ENCODE measurements at places on chromosomes 4 and X. TPM values are rescaled to one million over a fixed set of nuclear protein-coding genes. Genes with fewer than 3 reads are reported as not detected.
A peak's percentile ranks its signal among the peaks of the same experiment; 100 is the strongest.

- no peak for DNase-seq
Measured at GRCh38 chrX:72143609-72143907, 11.8 kb upstream of the RTL5 start.

DNA sequence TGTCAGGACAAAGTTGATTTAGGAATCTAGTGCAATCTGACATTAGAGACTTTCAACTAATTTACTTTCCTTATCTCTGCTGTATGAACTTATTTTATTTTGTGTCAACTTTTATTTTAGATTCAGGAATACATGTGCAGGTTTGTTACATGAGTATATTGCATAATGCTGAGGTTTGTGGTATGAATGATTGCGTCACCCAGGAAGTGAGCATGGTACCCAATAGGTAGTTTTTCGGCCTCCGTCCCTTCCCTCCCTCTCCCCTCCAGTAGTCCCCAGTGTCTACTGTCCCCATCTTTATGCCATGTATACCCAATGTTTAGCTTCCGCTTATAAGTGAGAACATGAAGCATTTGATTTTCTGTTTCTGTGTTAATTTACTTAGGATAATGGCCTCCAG lies 68.7 kb upstream of the TEX13D start:
- DNase-seq: no peak

GRCh38 chr4:148216866-148217814 lies 225.1 kb downstream of the NR3C2 start:
- no peak for DNase-seq

- DNase-seq: no peak
Measured at GRCh38 chrX:13212191-13212651, 107.6 kb downstream of the ATXN3L start.

GRCh38 chr4:69517674-69518073 lies 22.0 kb upstream of the UGT2B4 start:
- DNase-seq: no peak

DNA sequence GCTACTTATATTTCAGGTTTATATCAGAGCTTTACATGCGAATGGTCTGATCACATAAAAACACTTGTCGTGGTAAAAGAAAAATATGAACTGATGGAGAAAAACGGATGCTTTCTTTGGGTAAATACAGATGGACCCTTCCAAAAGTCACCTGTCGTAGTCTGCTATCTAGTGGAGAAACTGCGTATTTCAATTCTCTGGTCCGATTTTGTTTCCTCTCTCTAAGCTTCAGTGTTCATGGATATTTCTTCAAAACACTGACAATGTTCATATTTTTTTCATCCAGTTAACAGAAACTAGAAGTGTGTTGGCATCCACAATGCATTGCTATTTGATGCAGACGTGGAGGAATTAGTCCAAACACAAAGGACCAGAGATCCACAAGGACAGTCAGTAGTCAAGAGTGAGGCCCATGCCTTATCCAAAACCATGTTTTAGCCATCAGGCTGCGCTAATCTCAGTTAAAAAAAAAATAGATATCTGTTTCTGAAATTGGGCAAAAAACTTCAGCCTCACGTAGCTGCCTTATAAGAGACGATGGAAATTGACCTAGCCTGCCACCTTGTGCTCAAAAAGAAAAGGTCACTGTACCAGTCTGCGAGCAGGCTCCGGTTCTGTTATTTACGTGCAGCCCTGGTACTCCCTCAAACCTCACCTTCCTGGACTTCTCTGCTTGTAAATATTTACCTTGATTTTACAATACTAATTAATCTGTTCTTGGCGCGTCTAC lies 16.0 kb downstream of the MEPE start:
- peak; percentile 39 for DNase-seq

DNA sequence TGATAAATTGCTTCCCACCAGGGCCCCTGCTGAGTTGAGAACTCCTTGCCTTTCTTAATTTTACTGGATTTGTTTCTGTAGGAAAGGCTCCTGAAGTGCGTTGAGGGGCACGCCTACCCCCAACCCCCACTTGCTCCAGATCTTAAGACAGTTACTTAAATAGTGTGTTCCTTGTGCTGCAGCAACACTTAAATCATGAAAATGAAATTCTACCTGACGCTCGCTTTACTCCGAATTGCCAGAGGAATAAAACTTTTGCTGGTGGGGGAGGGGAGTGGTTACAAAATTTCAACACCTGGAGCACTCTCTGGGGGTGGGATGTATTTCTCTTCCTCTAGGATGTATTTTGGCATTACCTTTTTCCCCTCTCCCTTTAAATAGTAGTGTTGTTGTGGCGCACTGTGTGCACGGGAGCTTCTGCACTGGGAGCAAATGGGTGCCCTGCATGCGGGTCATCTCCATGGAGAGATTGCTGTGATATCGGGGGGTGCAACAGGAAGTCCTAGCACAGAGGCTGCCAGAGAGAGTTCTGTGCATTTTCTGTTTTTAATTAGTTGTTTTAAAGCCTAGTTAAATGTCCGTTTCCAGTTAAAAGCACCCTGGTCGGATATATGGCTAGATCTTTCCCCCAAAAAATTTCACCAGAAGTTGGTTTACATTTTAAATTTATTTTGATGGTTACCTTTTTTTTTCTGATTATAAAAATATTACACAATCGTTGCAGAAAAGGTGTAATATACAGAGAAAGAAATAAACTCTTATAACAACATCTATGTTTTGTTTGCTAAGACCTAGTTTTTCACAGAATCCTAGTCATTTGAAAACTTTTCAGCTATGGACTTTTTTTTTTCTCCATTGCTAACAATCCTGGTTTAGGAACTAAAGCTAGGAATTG lies 207.7 kb downstream of the SOWAHB start:
- DNase-seq: no peak

DNA sequence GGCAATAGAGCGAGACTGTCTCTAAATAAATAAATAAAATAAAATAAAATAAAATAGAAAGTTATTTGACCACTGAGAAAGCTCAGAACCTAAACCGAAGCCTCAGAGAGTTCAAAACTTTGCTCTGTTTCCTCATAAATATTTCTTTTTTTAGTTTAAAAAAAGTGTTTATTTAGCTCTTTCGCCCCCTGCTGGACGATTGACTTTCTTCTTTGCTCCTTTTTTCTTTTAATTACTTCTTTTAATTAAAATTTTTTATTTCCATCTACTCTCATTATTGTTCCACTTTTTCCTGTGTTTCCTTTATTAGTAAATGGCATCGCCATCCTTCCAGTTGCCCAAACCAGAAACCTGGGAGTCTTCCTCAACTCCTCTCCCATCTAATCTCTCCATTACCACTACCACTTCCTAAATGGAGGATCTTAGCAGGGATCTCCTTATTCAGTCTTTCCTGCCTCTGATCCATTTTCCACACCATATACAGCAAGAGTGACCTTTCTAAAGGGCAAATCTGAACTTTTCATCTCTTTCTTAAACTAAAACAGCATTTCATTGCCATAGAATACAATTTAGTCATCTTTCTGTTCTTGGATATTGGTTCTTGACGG lies 728 bp upstream of the IL13RA2 start:
- DNase-seq: no peak

- no peak for DNase-seq
Measured at GRCh38 chr4:37715889-37716402, 29.8 kb upstream of the RELL1 start.

GRCh38 chrX:123927845-123928244 lies 33.7 kb upstream of the STAG2 start:
- no peak for DNase-seq

GRCh38 chr4:186743261-186743660 lies 19.6 kb upstream of the FAT1 start:
- no peak for DNase-seq

- DNase-seq: no peak
Measured at GRCh38 chr4:140052050-140052449, 101.9 kb downstream of the MAML3 start.

GRCh38 chr4:102574317-102574716 lies 73.2 kb downstream of the NFKB1 start:
- no peak for DNase-seq

DNA sequence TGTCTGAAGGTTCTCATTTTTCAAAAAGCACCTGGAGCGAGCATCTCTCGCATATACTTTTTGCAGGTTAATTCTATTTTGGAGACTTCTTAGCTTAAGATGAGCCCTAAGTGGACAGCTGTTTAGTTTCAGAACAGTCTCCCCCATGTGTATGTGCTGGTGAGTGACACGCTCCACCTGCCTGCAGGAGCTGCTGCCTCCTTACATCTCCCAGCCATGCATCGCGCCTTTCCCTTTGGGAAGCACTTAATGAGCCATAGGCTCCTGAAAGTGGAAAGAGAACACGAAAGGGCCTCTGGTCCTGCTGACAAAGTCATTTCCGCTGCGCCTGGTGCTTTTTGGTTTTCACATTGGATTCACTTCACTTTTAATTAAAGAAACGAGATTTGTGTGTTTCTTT lies 56.1 kb downstream of the TRIML2 start:
- DNase-seq: no peak

DNA sequence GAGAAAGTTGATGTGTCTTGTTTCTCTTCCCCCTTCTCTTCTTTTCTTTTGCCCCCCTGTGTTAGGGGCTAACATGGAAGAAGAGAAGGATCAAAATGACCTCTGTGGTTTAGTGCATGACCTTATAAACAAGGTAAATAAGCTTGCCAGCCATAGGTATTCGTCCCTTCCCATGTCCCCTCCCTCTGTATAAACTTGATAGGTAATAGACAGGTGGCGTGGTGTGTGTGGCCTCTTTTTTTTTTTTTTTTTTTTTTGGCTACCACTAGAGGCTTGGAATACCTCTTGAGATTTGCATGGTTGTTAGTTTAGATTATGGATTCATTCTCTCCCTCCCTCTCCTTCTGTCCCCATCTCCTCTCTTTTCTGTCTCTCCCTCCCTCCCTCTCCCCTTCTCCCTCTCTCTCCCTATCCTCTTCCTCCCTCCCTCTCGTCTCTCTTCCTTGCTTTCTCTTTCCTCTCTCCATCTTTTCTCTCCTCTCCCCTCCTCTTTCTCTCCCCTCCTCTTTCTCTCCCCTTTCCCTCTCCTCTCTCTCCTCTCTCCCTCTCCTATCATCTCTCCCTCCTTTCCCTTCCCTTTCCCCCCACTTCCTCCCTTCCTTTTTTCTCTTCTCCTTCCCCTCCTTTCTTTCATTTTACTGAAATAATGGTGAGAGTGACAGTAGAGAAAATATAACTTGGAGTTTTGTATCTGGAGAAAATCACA lies 134.4 kb downstream of the AFF1 start:
- no peak for DNase-seq

- no peak for DNase-seq
Measured at GRCh38 chr4:150152766-150153165, 74.5 kb downstream of the DCLK2 start.

DNA sequence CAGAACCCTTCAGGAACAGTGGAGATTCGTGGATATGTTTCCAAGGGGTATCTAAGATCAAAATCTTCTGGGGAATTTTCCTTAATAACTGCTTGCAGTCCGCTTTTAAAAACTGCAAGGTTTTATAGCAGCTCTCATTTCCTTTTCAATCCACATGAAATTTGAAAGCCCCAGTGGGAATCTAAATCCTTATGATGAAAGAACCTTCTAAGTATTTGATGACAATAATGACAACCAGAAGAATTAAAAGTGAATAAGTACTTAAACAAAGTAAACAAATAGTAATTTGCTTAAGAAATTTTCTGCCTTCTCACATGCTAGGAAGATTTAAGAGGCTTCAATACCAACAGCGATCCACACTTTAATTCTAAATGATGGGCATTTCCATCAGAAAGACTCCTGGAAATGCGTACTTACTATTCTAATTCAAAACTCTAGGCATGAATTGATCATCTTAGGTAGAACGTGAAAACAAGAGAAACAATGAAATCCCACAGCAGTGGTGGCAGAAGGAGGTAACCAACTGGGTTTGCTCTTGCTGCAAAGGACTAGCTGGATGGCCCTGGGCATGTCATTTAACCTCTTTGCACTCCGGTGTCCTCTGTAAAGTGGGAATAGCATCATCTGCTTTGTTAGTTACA lies 37.6 kb upstream of the S100G start:
- no peak for DNase-seq

GRCh38 chr4:124462954-124463828 lies 249.3 kb downstream of the ANKRD50 start:
- DNase-seq: no peak

Gene SPACA5
- not detected for polyA plus RNA-seq
